ENCODE measurements at places on chromosomes 16 and 17.
A peak's percentile ranks its signal among the peaks of the same experiment; 100 is the strongest.

DNA sequence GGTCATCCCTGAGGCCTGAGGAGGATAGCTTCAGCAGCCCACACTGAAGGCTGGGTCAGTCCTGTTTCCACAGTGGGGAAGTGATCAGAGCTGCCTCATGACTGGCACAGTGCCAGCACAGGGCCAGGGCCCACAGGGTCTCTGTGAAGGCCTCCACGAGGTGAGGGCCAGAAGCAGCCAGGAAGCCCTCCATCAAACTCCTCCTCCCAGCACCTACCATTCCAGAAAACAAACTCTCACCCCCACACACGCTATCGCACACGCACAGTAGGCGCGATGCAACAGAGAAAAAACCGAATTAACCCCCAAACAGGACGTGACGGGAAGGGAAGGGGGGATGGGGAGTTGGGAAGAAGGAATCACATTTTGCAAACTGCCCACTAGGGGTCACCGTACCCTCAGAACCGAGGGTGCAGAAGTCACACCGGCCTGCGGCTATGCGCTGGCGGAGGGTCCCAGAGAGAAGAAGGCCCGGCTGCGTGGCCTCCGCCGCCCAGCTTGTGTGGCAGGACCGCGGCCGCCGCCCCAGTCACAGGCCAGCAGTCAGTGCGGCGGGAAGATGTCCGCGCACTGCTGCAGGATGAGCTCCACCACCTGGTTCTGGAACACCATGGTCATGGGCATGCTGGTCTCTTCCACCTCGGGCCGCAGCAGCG is 37.6 kb downstream of the ARHGAP27 start:
- peak; percentile 46 for DNase-seq

GRCh38 chr16:56779906-56780305 is 50.0 kb downstream of the NUP93 start:
- no peak for DNase-seq

DNA sequence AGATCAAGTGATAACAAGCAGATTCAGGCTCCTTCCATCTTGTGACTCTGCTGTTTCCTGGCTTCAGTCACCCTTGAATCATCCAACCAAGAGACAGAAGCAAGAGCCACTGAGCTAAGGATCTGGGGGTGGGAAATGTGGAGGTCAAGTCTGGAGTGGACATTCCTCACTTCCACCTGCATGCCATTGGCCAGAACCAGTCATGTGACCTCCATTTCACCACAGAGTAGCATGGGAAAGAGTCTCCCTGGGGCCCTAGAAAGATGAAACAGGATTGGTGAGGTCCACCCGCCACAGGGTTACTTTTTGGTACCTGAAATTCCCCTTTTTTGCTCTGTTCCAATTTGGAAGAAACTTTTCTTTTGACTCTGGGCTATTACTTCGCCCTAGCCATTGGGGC is 1006.0 kb upstream of the EEF2KMT start:
- DNase-seq = no peak

DNA sequence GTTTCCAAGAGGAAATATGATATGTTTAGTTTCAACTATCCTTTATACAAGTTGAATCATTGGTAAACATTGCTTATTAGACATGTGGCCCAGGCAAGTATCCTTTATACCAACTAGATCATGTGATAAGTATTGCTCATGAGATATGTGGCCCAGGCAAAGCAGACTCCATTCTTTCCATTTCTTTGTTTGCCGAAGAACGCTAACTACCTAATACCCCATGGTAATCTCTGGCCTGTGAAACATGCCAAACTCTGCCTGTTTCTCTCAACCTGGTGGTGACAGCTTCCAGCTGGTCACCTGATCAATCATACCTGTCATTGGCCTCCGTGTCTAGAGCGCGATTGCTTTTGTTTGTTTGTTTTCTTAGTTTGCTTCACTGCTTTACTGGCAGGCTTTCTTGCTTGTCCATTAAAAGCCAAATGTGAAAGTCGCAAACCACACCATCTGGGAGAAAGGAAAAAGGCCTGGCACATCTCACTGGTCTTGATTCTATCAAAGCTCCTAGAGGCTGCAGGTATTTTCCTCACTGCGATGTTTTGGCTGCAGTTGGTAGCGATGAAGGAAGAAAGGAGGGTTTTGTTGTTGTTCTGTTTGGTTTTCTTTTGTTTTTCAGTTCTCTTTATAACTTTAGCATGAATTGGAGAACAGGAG is 686.2 kb downstream of the KCNJ2 start:
- peak; percentile 94 for DNase-seq

GRCh38 chr16:24993722-24994686 is 21.2 kb downstream of the ARHGAP17 start:
- DNase-seq = peak; percentile 93

DNA sequence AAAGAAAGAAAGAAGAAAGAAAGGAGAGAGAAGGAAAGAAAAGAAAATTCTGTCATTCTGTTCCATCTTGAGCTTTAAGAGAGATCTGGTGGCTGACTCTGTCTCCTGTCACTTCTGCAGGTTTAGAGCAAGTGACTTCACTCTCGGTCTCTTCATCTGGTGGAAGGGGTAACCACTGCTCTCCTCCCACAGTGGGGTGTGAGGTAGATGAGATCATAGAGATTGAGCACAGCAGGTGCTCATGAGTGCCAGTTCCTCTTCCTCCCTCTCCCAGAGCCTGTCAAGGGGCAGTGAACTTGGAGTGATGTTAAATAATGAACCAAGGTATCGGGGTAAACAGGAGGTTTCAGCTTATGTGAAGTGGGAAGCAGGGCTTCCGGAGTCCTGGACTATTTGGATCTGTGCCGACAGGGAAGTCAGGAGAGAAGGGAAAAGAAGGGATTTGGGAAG is 47.7 kb downstream of the BEAN1 start:
- DNase-seq = no peak

GRCh38 chr16:16163571-16163970 is 59.7 kb downstream of the ABCC6 start:
- DNase-seq = no peak

GRCh38 chr17:74325743-74326379 is at the start of gene KIF19:
Gene KIF19, plus strand, starts transcription at chr17:74326226. Its CDS starts 124 bp downstream, at chr17:74326350.
- DNase-seq = no peak

DNA sequence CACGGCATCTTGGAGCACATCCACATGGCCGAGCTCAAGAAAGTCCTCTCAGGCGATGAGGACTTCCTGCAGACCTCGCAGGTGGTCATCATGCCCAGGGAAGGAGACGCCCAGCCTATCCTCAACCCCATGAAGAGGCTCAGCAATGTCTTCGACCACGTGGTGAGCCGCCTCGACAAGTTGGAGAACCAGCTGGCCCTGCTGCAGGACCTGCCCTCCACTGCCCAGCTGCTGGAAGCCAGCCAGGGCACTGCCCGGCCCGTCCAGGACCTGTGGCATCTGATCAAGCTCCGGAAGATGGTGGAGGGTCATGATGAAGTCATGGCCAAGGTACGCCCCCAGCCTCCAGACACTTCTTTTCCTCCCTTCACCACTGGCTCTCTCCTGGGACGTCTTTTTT is 440 bp downstream of the C16orf96 start:
- no peak for DNase-seq

- DNase-seq = no peak
Observed at GRCh38 chr16:49181791-49182518, 99.7 kb downstream of the CBLN1 start.

GRCh38 chr17:72097144-72097543 is 23.7 kb upstream of the SOX9 start:
- DNase-seq = peak; percentile 88

DNA sequence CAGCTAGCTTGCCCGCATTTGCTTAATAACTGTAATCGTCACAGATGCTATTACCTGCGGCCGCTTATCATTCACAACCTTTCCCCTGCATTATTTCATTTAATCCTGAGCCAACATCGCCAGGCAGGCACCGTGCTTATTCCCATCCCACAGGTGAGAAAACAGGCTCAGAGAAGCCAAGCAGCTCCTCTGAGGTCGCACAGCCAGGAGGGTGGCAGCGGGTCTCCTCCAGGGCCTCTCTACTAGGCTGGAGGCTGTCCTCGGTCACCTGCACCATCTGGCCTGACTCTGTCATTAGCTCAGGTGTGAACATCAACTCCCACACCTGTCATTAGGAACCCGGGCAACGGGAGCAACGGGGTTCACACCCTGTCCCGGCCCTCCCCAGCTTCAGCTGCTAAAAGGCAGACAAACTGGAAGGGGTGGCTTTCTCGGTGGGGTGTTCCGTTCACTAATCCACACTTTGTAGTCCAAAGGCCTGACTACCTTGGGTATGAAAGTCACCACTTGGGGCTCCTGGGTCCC is 3.0 kb downstream of the PPL start:
- no peak for DNase-seq

- no peak for DNase-seq
Observed at GRCh38 chr17:79325709-79326430, 251.2 kb downstream of the ENGASE start.

DNA sequence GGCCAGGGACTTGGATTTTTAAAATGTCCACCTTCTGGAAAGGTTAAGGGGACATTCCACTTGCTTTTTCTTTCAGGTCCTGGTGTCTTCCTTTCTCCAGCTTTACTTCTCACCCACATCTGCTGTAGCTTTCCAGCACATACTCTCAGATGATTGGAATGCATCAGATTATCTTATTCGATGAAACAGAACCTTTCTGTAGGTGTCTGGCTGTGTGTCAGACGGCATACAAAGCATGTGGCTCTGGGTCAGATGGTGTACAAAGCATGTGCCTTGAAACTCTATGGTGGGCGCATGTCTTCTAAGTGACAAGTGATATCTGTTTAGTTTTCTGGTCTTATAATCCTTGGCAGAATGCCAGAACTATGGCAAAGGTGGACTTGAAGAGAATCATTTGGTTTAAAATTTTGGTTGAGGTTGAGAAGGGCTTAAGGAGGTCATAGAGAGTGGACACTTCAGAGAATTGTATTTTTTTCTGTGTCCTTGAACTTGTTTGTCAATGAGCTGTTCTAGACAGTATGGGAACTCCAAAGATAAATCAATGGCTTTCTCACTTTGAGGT is 125.3 kb downstream of the FTO start:
- peak; percentile 22 for DNase-seq

DNA sequence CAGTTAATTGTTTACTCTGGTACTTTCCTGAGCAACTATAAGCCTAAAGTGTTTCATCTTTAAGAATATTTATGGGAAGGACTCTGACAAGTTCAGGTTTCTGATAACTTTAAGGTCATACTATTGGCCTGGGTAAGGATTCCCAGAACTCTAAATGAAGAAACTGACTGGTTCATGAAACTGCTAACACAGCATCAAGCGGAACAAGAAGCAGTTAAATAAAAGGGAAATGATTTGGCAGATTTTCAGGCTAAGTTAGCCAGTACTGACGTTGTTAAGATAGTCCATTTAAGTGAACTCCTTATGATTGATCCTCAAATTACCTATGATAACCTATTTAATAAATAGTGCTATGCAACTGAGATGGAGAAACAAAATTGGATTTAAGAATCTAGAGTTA is 101.6 kb upstream of the CES5A start:
- DNase-seq = no peak

GRCh38 chr17:59418732-59419166 is 87.3 kb downstream of the YPEL2 start:
- DNase-seq = no peak

GRCh38 chr16:82814059-82814458 is 187.3 kb downstream of the CDH13 start:
- DNase-seq = no peak

GRCh38 chr16:78957317-78958100 is 643.0 kb downstream of the MAF start:
- peak; percentile 27 for DNase-seq

DNA sequence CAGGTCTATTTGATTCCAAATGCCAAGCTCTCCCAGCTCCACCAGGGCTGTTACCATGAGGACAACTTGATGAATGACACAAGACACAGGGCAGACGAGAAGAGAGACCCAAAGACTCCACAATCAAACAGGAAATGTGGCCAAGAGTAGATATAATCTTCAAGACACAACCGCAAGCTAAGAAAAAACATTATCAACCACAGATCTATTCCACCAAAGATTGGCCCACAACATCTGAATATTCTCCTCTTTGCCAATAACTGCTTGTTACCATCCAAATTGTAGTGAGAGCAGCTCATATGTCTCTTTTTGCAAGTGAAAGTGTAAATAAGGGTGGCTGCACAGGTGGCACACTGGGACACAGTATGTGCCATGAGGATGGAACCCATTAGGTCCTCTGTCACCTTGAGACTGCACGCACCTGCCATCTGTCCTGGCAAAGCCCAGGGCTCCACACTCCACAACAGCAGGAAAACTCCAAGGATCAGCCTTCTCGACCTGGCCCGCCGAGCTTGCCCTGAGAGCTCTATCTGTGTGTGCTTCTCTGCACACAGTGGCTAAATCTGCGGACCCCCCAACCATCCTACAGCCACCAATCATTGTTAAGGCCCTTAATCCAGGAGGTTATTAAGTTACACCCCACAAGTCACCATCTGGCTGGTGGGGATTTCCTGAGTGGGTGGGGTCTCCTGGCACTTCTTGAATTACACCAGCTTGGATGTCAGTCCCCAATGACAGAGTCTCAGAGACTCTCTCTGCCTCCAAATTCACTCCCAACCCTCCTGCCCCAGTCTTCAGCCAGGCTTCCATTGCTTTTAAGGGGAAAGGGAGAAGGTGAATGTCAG is 50.5 kb downstream of the DYNLRB2 start:
- no peak for DNase-seq

GRCh38 chr17:34307110-34307509 is 12.1 kb upstream of the CCL8 start:
- DNase-seq = no peak

GRCh38 chr16:17408955-17409441 is 61.8 kb downstream of the XYLT1 start:
- DNase-seq = no peak

- no peak for DNase-seq
Observed at GRCh38 chr17:47728214-47728877, 4.7 kb upstream of the TBX21 start.

- DNase-seq = no peak
Observed at GRCh38 chr17:64393000-64393402, 2.3 kb upstream of the PECAM1 start.

GRCh38 chr16:87416826-87417527 is 24.8 kb downstream of the MAP1LC3B start:
- DNase-seq = peak; percentile 32

- DNase-seq = no peak
Observed at GRCh38 chr17:42669977-42670788, 6.6 kb downstream of the PLEKHH3 start.

- no peak for DNase-seq
Observed at GRCh38 chr17:71757156-71757555, 363.7 kb upstream of the SOX9 start.

DNA sequence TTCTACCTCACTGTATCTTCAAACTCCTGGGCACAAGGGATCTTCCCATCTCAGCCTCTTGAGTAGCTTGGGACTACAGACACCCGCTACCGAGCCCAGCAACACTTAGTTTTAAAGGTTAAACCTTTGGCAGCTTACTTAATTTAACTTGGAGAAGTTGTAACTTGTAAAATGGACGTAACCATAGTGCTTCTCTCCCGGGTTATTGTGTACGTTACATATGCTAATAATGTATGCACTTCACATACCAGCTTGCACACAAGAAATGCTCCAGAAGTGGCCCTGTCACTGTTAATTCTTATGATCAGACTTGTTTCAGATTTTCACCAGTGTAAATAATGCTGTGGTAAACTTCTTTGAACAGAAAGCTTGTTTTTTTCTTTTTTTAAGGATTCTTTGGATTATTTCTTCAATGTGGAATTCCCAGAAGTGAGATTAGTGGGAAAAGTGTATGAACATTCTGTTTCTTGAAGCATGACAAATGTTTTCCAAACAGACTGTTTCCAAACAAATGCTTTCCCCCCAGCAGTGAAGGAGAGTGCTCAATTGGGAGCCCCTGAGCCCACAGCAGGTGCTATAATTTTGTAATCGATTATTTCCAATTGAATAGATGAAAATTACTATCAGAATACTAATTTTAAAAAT is 61.5 kb downstream of the EPN2 start:
- no peak for DNase-seq

GRCh38 chr17:17886226-17886625 is 49.4 kb upstream of the SREBF1 start:
- DNase-seq = no peak

Data from bronchial epithelial cell (primary cell).